Posterior vena cava (tissue), 2 donors: ENCODE measurements at places on chromosomes 12 and 14.

- no peak for DNase-seq
These were observed 16.4 kb downstream of the KRT18 start for GRCh38 chr12:52965337-52965731.

GRCh38 chr12:19893514-19893913 is 454.2 kb downstream of the AEBP2 start:
- no peak for DNase-seq

DNA sequence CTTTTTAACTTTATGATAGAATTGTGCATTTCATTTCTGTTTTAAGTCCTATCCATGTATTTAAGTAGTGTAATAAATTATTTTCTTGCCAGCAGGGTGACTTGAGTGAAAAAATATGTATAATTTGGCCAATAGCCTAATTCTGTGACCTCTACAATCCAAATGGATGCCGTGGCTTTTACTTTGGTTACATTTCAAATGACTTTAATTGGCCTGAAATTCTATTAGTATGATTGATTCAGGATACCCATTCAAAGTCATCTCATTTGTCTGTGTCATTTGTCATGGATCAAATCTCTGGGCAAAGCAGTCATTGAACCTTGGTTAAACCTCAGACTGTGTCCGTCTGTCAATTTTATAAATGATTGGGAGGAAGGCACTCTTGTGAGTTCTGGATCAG is 29.6 kb downstream of the CRADD start:
- no peak for DNase-seq

GRCh38 chr12:128573907-128574306 is 249.9 kb downstream of the SLC15A4 start:
- no peak for DNase-seq

GRCh38 chr14:38134416-38135030 is 73.2 kb upstream of the SSTR1 start:
- no peak for DNase-seq

- peak; percentile 64 for DNase-seq
These were observed 88.5 kb downstream of the ADGRD1 start for GRCh38 chr12:131041968-131042833.

DNA sequence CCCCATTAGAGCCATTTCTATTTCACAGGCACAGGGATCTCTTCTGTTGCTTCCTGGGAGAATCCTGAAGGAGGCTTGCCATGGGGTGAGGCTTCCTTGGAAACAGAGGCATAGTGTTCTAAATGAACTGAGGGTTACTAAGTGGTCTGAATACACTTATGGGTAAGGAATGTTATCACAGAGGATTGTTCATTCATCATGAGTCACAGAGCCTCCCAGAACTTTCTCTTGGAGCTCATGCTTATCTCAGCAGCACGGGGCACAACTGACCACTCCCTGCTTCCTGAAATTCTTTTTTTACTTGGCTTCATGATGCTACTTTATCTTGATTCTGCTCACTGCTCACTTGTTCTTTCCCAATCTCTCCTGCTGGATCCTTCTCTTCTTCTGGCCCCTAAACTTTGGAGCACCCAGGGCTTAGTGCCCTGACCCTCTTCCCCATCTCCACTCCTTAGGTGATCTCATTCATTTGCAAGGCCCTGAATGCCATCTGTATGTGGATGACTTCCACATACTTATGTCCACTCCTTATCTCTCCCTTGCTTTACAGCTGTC is 57.9 kb downstream of the ANO6 start:
- DNase-seq = peak; percentile 82

GRCh38 chr12:31005944-31006361 is 67.7 kb upstream of the DDX11 start:
- peak; percentile 75 for DNase-seq

DNA sequence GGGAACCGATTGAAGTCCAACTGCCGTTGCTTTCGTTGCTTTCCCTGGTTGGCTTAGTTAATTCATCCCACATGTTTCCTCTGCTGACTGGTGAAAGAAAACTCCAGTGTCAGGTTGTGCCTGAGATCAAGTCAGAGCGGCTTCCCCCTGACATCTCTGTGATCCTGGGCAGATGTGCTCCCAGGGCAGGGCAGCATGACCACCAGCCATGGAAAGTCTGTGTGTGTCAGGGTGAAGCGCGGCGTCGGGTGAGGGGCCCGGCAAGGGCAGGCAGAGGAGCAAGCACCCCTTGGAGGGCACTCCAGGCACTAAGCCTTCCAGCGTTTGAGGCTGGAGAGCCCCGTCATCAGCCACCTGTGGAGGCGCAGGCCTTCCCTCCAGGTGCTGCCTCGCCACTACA is 54.5 kb upstream of the IGF1 start:
- DNase-seq = no peak

DNA sequence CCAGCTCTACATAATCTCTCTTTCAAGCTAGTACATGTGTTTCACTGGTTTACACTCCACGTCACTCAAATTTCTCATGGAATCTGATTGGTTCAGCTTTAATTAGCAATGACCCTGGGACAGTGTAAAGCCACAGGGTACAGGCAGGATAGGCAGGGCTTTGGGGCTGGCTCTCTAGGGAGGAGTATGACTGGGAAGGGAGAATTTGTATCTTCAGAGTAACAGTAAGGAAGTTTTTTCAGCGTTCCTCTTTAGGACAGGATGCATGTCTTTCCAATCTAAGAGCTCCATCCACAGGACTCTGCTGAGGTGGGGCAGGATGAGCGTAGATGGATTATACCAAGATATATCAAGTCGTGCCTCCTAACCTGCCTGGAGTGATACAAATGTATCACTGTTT is 112.0 kb upstream of the CLEC14A start:
- no peak for DNase-seq

DNA sequence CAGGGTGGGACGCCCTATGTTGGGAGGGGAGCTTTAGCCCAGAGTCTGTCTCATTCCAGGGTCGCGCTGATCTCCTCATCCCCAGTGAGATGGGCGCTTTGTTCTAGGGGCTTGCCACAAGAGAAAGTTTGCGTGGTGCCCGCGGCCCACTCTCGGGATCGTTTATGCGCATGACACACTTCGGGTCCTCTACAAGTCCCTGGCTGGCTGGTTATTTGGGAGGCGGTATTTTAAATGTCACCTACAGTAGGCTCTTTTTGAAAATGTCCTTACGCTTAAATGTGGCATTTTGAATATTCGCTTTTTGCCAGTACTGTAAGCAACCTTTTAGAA is 541 bp downstream of the GOLT1B start:
- DNase-seq = no peak

- peak; percentile 92 for DNase-seq
These were observed 4.7 kb downstream of the NAB2 start for GRCh38 chr12:57093415-57094207.

DNA sequence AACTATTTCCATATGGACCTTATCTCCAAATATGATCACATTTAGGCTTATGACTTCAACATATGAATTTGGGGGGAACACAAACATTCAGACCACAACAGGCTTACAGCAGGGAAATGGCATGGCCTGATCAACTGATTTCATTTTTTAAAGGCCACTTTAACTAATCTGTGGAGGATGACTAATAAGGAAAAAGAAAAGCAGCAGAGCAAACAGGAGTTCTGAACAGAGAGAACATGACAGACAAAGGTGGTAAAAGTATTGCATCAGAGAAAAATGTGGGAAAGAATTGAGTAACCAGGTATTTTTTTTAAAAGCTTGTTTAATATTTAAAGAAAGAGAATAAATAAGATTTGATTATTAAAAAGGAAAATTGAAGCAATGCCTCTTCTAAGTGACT is 366.1 kb upstream of the TMPO start:
- DNase-seq = no peak

DNA sequence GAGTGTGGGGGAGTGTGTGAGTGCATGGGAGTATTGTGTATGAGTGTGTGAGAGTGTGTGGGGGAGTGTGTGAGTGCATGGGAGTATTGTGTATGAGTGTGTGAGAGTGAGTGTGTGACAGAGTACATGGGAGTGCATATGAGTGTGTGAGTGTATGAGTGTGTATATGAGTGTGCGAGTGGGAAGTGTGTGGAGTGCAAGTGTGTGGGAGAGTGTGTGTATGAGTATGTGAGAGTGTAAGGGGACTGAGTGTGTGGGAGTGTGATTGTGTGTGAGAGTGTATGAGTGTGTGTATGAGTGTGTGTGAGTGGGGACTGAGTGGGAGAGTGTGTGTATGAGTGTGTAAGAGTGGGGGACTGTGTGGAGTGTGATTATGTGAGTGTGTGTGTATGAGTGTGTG is 40.7 kb downstream of the PRIMA1 start:
- no peak for DNase-seq

DNA sequence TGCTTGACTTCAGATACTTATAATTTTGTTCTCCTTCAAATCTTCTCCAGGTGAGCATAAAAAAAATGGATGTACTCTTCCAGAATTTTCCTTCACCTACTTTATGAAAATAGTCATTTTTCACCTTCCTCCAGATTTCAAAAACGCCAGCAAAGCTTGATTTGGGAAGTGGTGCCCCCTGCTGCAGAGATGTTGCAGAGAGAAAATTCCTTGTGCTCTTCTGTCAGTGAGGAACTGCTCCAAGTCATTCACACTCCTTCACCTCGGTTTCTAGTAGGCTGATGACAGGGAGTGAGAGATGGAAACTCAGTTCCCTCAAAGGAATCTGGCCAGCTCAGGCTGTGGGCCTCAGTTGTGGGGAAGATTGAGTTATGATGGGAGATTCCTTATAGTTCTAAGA is 24.2 kb upstream of the RNASE3 start:
- no peak for DNase-seq
